ENCODE measurements at places on chromosomes 5 and 9.

DNA sequence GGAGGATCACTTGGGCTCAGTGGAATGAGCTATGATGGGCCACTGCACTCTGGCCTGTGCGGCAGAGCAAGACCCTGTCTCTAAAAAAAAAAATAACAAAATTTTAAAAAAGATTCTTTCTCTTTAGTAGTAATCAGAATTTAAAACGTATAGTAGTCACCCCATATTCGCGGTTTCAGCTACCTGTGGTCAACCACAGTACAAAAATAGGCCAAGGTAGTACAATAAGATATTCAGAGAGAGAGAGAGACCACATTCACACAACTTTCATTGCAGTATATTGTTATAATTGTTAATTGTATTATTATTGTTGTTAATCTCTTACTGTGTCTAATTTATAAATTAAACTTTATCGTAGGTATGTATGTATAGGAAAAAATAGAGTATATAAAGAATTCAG, 18.7 kb downstream of the INIP start:
- no peaks in the 10 kb centered on the region for H3K36me3 ChIP-seq
- H3K4me3 ChIP-seq, result no peak overlapping the region
- DNase-seq, result no peak

DNA sequence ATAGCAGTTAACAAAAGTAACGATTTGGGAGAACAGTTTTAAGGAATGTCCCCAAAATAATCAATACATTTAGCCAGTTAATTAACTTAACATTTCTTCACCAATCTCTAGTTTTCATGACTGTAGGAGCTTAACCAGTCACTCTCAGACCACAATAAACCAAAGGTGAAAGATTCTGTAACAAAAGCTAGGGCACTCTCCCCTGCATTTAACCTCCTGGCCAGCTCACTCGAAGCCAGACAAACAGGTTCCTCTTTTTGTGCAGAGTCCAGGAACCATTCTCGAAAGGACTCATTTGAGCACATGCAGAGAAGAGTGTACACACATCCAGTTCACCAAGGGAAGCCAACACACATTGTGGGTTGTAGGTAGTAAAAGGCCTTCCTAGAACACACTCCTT, 6.5 kb downstream of the IL7R start:
- no peaks in the 10 kb centered on the region for H3K36me3 ChIP-seq
- no peaks in the 10 kb centered on the region for H3K27me3 ChIP-seq
- no peaks in the 10 kb centered on the region for H3K4me1 ChIP-seq
- DNase-seq, result no peak

- DNase-seq, result no peak
- no peaks in the 10 kb centered on the region for H3K4me1 ChIP-seq
- H3K27ac ChIP-seq, result no peak overlapping the region
- H3K4me3 ChIP-seq, result no peak overlapping the region
- no peaks in the 10 kb centered on the region for H3K36me3 ChIP-seq
- H3K27me3 ChIP-seq, result no peaks in the 10 kb centered on the region
These were observed 4.1 kb upstream of the TLE4 start for GRCh38 chr9:79567671-79568098.

DNA sequence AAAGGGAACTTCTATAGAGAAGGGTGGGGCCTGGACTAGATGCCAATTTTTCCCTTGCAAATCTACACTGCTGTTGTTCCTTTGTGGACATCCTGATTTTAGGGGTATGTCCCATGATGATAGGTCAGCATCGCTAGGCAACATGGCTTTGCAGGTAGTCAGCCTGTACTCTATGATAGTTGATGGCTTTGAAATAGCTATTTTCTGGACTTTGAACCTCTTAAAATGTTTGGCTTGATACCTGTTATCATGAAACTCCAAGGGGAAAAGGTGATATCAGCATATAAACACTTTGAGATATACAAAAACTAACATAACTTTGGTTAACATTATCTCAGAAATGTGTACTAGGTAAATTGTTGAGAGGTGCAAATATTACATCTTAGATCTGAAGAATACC, 533.2 kb downstream of the CTNND2 start:
- no peaks in the 10 kb centered on the region for H3K27me3 ChIP-seq
- no peak for DNase-seq
- H3K27ac ChIP-seq, result no peak overlapping the region
- no peak overlapping the region for H3K4me3 ChIP-seq

GRCh38 chr9:114308361-114308950, 14.4 kb upstream of the ORM1 start:
- H3K27ac ChIP-seq, result no peak overlapping the region
- no peaks in the 10 kb centered on the region for H3K27me3 ChIP-seq
- H3K4me3 ChIP-seq, result no peak overlapping the region
- DNase-seq, result no peak
- no peaks in the 10 kb centered on the region for H3K4me1 ChIP-seq

DNA sequence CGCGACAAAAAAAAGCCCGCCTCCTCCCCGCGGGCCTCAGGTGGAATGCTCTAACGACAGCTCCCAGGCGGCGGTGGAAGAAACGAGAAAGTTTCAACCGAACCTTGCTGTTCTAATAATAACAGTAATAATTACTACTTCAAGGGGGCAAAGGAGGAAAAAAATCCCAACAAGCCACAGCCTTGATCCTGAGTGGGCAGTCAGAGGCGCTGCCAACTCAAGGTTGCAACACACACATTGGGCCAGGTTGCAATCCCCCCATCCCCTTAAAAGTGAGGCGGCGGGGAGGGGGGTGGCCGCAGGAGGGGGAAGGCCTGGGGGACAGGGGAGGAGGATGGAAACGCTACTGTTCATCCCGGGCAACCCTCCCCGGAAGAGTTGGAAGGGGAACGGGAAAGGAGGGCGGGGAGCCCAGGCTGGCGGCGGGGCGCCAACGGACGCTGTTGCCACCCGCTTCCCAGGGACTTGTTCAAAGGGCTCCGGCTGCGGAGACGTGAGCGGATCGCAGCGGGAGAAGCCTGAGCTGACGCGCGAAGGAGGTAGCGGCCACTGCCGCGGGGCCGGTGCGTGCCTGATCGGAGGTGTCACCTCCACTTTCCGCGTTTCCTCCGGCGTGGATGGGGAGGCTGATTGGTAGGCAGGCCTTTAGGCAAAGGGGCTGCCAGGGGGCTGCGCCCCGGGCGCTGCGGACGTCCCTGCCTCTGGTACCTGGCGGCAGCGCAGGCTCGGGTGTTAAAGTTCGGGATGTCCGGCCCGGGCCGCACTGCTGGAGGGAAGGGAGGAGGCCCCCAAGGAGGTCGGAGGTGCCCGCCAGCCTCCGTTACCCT, 647 bp downstream of the SMARCA2 start:
- DNase-seq, result no peak
- peaks cover 10% of the 10 kb centered on the region for H3K27me3 ChIP-seq
- no peaks in the 10 kb centered on the region for H3K36me3 ChIP-seq
- no peaks in the 10 kb centered on the region for H3K4me1 ChIP-seq
- H3K27ac ChIP-seq, result no peak overlapping the region
- peak overlapping the region; percentile 65 for H3K4me3 ChIP-seq

- DNase-seq, result no peak
- no peaks in the 10 kb centered on the region for H3K4me1 ChIP-seq
- no peak overlapping the region for H3K27ac ChIP-seq
- H3K36me3 ChIP-seq, result no peaks in the 10 kb centered on the region
- no peaks in the 10 kb centered on the region for H3K27me3 ChIP-seq
These were observed 390.2 kb upstream of the SGCD start for GRCh38 chr5:155936520-155937406.

GRCh38 chr5:149452665-149453617, 73.8 kb upstream of the IL17B start:
- H3K27ac ChIP-seq, result no peak overlapping the region
- H3K4me3 ChIP-seq, result no peak overlapping the region
- no peaks in the 10 kb centered on the region for H3K27me3 ChIP-seq
- H3K4me1 ChIP-seq, result peaks cover 3% of the 10 kb centered on the region

- H3K36me3 ChIP-seq, result no peaks in the 10 kb centered on the region
- no peaks in the 10 kb centered on the region for H3K4me1 ChIP-seq
- no peak overlapping the region for H3K27ac ChIP-seq
- no peak for DNase-seq
These were observed 97.6 kb upstream of the CTSL start for GRCh38 chr9:87628346-87628745.

All from iPS DF 6.9 (cell line).